ENCODE measurements at places on chromosomes 3 and 15. TPM values are rescaled to one million over a fixed set of nuclear protein-coding genes. Genes with fewer than 3 reads are reported as not detected.

ADAMTSL3 gene
- 8.0 TPM for total RNA-seq

DNA sequence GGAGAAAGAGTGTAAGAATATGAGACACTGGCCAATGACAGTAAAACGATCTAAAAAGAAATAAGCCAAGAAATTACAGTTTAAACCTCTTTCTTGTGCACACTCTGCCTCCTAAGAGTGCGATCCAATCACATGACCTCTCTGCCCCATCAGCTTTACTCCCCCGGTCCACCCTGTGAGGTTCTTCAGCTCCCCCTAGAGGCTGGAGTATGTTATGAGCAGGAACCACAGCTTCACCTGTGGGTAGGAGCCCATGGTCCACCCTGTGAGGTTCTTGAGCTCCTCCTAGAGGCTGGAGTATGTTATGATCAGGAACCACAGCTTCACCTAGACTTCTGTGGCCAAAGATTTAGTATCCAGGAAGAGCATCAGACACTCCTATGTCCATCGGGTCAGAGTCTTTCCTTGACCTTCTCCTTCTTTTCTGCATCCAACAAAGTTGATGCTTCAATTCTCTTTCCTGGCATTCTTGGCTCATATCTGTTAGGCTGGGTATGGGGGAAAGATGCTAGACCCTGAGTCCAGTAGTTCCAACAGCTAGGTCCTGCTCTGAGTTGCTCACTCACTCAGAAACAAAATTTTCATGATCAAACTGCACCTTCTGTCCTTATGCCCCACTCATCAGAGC is 164.0 kb downstream of the MINAR1 start:
- DNase-seq: peak; percentile 60
- H3K27me3 ChIP-seq: no peaks in the 10 kb centered on the region
- H3K4me1 ChIP-seq: no peaks in the 10 kb centered on the region
- H3K36me3 ChIP-seq: no peaks in the 10 kb centered on the region

DNA sequence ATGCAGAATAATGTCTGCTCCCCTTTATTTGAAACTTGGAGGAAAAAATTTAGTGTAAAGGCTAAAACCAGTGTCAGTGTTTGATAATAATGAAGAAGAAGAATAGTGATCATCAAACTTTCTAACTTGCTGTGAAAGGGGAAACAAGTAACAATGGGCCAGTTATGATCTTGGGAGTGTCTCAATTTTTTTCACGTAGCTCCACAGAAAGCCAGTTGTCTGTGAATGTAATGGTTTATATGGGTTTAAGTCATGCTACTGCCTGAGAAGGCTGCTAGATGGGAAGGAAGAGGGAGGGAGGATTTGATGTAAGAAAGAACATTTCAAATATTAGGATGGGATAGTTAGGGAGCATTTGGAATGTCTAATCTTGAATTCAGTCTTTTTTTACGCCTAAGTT is 21.1 kb upstream of the SSR3 start:
- H3K27ac ChIP-seq: no peak overlapping the region
- no peak for DNase-seq
- no peaks in the 10 kb centered on the region for H3K4me1 ChIP-seq
- no peaks in the 10 kb centered on the region for H3K36me3 ChIP-seq
- H3K27me3 ChIP-seq: no peaks in the 10 kb centered on the region

ARGFX gene
- total RNA-seq: not detected

GRCh38 chr3:130442284-130442683 is 74.7 kb upstream of the COL6A6 start:
- no peak for DNase-seq
- H3K36me3 ChIP-seq: no peaks in the 10 kb centered on the region
- no peak overlapping the region for H3K27ac ChIP-seq

DNA sequence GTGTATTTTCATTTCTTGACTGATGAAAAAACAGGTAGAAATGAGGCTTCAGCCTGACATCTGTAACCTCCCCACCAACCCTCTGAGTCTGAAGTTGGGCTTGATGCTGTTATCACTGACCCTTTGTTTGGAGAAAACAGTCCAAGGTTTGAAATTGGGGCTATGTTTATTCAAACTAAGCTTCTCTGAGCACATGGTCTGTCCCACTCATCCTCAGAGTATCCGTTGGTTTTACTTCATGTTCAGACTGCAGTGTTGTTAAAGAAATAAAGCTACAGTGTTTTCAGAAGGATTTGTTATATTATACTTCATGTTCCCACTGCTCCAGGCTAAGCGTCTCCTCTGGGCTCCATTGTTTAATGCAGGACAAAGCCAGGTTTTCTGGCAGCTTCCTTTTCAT is 6.0 kb downstream of the MAPKBP1 start:
- no peaks in the 10 kb centered on the region for H3K27me3 ChIP-seq
- H3K4me3 ChIP-seq: no peak overlapping the region
- no peak for DNase-seq
- no peaks in the 10 kb centered on the region for H3K36me3 ChIP-seq

DNA sequence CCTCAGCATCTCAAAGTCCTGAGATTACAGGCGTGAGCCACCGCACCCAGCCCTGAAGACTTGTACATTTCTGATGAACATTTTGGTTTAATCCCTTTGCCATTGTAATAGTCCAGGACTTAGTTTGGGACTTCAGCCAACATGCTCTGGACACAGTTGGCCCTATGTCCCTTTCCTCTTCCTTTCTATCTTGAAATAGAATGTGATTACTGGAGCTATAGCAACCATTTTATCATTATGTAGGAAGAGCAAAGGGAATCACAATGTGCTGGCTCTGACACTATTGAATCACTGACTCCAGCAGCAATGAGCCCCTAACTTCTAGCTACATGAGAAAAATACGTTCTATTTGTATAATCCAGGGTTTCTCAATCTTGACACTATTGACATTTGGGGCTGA is 34.8 kb upstream of the MRPL3 start:
- H3K27me3 ChIP-seq: no peaks in the 10 kb centered on the region
- H3K4me3 ChIP-seq: no peak overlapping the region
- H3K27ac ChIP-seq: no peak overlapping the region
- H3K36me3 ChIP-seq: no peaks in the 10 kb centered on the region

DNA sequence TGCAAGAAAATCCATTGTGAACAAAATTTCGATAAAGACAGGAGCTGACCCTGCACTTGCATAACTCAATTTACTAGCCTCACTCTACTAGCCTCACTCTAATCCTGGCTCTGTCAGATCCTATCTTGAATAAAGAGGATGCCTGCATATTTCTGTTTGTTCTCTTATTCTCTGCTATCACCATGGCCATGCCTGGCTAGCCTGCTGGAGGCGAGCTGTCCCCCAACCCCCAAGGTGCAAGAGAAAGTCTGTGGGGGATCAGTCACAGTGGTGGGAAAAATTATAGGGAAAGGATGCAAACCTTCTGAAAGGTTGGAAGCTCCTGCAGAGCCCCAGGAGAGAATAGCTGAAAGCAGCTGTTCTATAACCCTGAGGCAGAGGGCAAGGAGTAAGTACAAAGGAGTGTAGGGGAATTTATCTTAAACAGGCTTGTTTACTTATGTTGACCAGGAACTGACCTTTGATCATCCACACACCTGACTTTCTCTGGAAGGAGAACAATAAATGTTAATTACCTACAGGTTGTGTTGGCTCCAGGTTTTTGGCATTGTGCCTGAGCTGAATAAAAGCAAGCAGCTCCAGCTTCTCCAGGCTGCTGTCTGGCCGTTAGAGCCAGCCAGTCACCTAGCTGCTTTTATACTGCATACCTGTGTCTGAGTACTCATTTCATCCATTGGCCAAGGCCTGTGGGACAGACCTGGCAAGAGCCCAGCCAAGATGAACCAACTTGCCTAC is 137.7 kb upstream of the RASGRP1 start:
- no peaks in the 10 kb centered on the region for H3K36me3 ChIP-seq
- DNase-seq: peak; percentile 91
- H3K4me3 ChIP-seq: no peak overlapping the region
- H3K4me1 ChIP-seq: peaks cover 10% of the 10 kb centered on the region
- H3K27ac ChIP-seq: no peak overlapping the region
- H3K27me3 ChIP-seq: no peaks in the 10 kb centered on the region

GRCh38 chr15:68365140-68365745 is 66.7 kb downstream of the ITGA11 start:
- H3K27ac ChIP-seq: peak overlapping the region; percentile 44
- H3K4me3 ChIP-seq: no peak overlapping the region
- peaks cover 22% of the 10 kb centered on the region for H3K4me1 ChIP-seq
- no peaks in the 10 kb centered on the region for H3K36me3 ChIP-seq
- H3K27me3 ChIP-seq: no peaks in the 10 kb centered on the region
- DNase-seq: no peak

GASK1A gene
- total RNA-seq: 9.3 TPM

C3orf62 gene
- total RNA-seq: 32.7 TPM

OR5K2 gene
- not detected for total RNA-seq

All from stomach (tissue), 19 donors.